ENCODE measurements at places on chromosomes 6 and 20.

DNA sequence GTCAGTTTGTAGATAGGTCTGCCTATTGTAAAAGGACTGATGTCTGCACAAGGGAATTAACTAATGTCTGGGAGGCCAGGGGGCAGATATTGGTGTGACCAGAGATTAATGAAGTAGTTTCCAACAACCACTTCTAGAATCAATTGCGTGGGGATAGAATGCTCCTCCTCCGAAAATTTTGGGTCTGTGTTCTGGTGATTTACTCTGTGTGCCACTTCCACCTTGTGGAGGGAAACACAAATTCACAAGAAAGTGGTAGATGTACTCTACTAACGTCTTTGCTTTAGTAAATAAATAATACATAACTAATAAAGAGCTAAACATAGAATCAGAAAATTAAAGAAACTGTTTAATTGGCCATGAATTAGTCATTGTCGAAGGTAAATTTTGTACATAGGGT is 25.5 kb downstream of the TMEM14A start:
- no peak for DNase-seq

DNA sequence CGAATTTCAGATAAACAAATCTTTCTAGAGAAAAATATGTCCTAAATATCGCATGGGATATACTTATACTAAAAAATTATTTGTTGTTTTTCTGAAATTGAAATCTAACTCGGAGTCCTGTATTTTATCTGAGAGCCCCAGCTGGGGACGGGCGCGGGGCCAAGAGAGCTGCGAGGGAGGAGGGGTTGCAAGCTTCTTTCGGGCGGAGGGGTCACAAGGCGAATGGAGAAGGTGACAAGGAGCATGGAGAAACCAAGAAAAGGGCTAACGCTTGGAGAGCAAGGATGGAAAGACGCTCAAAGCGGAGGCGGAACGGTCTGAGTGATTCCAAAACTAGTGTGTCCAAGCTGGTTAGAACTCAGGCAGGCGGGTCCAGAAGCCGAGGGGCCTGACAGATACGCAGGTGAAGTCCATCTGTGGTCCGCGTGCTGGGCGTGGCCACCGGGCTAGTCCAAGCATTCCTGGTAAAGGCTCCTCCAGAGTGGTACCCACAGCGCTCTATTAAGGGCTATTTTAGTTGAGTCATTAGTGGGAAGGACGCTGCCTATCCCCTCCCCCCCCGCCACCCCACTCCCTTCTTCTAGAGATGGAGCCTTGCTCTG is 41.5 kb upstream of the ZNFX1 start:
- DNase-seq, result no peak

DNA sequence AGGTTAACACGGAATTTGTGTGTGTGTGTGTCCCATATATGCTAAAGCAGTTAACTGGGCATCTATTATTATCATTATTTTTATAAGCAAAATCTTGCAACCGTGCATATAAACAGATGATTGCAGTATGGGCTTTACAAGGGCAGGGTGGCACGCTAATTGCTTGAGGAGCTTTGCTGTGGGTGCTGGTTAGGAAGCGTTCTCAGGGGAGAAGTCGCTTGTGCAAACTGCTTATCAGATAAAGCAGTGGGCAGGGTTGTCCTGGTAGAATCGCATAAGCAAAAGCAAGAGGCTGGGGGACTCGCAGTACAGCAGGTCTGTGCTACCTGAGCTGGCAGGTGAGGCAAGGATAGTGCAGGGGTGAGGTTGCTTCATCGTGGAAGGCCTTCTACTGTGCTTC is 9.7 kb upstream of the CCN6 start:
- DNase-seq, result no peak

DNA sequence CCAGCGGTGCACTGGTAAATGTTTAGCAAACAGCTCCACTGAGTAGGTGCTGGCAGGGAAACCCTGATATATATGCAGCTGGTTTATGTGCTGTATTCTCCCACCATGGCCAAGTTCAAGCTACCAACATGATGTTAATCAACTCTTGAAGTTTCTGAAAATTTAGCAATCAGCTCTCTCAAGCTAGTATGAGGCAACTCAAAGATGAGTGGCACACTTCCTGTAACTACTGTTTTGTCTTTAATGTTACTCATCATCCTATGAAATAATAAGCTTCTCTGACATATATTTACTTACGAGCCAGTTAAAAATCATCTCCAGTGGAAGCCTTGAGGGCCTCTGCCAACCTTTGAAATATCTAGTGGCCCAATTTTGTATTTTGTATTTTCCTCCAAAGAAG is 54.7 kb downstream of the TRMT6 start:
- DNase-seq, result no peak

DNA sequence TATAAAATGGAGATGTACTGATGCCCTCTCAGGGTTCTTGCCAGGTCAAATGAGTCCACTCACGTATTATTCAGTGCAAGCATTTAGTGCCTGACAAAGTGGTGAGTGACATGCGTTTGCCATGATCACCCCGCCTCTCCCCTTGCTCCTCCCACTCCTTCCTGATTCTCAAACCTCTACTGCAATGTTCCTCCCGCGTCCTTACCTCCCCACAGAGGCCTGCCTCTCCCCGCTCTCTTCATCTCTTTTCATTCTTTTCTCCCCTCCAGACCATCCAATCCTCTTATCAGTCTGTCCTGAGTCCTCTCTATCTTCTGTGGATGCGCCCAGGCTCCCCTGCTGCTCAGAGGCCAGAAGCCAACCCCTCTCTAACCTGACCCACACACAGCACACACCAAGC is 40.7 kb downstream of the KCNK5 start:
- DNase-seq, result no peak

GRCh38 chr20:31576751-31577150 is 28.3 kb upstream of the ID1 start:
- no peak for DNase-seq

- DNase-seq, result no peak
These were observed 35.0 kb downstream of the SHPRH start for GRCh38 chr6:145929037-145929633.

GRCh38 chr6:45690846-45691245 is 313.1 kb upstream of the SUPT3H start:
- no peak for DNase-seq

DNA sequence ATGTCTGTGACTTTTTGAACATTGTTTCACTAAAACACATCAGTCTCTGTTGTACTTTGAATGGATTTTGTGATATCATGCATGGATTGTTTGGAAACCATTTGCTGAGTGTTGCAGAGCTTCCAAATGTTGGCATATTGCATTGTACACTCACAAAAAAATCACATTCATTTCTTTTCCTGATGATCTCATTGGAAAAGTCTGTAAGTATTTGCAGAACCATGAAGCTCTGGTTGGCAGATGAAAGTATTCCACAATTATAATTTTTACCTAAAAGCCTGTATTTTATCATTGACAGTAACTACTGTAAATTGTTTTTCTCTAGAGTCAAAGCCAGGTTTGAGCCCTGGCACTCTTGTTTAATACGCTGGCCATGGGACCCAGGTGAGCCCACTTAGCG is 42.1 kb downstream of the VAPB start:
- no peak for DNase-seq

DNA sequence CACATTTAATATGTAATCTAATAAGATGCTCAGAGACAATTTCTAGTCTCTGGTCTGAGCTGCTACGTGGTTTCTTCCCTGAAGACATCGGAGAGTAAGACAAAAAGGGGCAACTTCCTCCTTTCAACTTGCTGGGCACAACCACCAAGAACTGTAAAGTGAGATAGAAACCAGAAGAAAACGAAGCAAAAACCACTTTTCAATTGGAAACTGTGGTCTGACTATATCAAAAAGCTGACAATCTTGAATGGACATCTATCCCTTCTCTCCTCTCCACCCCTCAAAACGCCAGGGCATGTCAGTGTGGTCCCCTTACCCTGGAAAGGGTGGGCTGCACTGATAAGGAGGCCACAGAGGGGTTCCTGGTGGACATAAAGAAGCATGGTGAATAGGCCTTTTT is 269.1 kb downstream of the CD83 start:
- no peak for DNase-seq

- no peak for DNase-seq
These were observed 136.8 kb downstream of the ALDH8A1 start for GRCh38 chr6:134813146-134813545.

Data from substantia nigra (tissue), 51 donors.